CD4-positive, alpha-beta T cell treated with Interleukin-15 for 4 hours (primary cell): ENCODE measurements at places on chromosomes 16 and 17.

GRCh38 chr16:49012961-49013726, 268.5 kb downstream of the CBLN1 start:
- no peak for DNase-seq

- no peak for DNase-seq
These were observed 98.3 kb downstream of the PRKCA start for GRCh38 chr17:66400698-66401097.

DNA sequence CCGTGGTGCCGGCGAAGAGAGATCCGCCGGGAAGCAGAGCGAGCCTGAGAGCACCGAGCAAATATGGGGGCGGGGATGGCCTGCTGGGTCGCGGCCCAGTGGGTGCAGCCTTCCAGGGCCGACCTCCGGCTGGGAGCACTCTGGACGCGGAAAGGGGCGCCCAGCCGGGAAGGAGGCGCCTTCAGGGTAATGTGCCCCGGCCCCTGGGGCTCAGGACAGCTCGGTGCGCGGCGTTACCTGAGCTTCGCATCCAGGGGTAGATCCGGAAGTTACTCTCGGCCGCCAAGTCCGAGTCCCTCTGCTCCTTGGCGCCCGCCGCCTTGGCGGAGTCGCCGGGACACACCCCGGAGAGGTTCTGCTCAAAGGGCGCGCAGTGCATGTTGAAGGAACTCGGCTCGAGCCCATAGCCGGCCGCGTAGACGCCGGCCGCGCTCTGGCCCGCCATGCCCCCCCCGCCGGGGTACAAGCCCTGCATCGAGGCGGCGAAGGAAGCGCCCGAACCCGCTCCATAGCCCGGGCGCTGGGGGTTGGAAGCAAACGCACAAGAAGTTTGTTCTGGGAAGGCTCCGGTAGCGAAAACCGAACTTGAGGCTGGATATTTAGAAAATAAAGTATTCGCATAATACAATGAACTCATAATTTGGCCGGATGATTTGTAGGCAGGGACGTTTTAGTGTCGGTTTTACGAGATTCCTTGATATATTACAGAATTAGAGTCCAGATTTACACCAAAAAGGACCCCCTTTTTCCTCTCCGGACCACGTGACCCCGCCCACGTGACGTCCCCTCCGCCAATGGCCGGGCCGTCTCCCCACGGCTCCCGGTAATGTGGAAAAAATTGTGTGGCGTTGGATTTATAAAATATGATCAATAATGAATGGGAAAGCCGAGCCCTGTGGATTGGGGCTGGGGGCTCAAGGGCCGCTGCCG, at the start of gene HOXB7:
Gene HOXB7 (minus strand): TSS at position 736 of the 930 bp plus-strand sequence. CDS start 99 bp downstream, at position 637.
- DNase-seq, result peak; percentile 54

- DNase-seq, result no peak
These were observed 11.1 kb downstream of the CPD start for GRCh38 chr17:30389756-30390300.

DNA sequence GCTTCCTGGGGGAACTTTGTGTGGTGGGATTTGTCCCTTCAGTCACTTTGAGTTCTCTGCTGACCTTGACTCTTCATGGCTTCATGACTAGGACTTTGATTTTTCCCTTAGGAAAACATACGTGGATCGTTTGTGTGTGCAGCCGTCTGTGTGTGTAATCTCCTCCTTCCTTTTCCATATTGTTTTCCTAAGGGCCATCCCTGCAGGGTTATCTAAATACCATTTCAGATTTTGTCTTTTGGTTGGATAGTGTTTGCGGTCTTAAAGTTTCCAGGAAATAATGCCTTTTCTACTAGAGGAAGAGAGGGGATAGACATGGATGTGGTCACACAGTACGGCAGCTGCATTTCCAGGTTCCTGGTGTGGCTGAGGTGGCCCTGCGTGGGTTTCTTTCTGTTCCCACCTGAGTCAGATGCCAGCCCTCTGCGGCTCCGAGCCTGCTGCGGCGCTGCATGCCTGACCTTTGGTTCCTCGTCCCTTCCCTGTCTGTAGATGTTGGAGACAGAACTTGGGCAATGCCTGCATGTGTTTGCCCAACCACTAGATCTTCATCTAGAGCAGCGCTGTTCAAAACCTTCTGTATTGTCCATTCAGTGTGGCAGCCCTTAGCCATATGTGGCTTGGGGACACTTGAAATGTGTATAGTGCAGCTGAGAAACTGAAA, 72.0 kb upstream of the LGALS9 start:
- DNase-seq, result no peak

DNA sequence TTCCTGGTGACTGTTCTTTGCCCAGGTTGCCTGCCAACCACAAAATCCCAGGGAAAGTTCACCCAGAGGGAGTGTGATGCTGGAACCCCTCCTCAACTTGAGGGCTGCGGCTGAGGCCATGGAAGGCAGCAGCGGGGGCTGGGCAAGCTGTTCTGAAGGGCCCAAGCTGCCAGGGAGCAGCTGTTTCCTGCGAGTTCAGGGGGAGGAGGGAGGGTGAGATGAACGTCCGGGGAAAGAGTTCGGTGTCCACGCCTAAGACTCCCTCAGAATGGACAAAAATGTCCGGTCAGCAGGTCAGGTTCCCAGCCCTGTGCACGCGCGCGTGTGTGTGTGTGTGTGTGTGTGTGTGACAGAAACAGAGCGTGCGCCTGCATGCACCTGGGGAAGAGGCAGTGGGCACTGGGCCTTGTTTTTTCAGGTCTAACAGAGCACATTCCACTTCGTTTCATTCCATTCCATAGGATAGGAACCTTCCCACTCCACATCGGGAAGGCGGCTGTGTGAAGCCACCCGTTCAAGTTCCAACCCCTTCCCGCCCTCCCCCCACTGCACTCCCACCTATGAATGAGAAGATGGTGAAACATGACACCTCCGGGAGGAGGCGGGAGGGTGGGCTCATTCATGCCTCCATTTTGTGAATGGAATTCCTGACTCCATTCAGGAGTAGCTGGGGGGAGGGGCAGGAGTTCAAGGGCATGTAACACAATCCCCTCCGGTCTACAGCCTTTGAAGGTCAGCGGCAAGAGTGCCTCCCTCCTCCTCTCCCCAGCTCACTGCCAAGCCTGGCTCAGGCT, 15.7 kb downstream of the ETV4 start:
- DNase-seq, result no peak

GRCh38 chr17:72466606-72467005, 345.8 kb downstream of the SOX9 start:
- DNase-seq, result no peak

DNA sequence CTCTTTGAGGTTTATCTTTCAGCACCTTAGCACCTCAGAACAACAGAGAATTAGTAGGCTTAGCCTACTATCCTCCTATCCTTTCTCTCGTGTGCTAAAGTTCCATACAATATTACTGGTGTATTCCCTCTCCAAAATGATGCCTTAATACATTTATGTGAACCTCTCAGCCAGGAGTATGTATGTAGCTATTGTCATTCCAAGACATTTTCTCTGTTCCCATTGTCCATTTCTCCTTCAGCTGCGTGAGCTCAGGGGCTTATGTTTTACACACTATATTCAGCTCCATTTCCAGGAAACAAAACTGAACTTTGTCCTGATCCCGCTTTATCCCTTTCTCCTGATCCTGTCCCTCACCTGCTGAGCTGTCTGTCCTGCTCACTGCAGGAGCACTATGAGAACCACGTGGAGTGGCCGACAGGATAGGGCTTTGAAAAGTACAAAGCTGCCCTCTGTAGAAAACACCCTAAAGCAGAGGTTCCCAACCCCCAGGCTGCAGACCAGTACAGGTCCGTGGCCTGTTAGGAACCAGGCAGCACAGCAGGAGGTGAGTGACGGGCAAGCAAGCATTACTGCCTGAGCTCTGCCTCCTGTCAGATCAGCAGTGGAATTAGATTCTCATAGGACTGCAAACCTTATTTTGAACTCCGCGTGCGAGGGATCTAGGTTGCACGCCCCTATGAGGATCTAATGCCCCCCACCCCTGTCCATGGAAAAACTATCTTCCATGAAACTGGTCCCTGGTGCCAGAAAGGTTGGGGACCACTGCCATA, 55.7 kb downstream of the CENPV start:
- DNase-seq, result no peak

DNA sequence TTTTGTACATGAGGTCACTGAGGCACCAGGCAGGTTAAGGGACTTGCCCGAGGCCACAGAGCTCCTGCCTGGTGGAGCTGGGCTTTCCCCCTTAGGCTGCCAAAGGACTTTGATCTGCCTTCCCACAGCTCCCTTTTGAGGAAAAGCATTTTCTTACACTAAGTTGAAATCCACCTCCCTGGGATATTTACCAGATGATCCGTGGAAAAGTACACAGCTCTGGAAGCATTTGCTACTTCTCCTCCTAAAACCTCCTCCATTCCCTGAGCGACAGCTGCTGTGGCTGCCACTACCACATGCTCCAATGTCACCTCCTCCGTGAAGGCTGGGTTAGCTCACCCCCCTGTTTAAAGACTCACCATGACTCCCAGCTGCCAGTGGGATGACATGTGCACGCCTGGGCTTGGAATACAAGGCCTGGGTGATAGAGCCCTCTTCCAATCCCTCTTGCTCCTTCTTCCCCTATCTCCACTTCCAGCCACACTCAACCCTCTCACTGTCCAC, 1.2 kb upstream of the MPRIP start:
- no peak for DNase-seq

GRCh38 chr17:29005936-29006511, at the start of gene SEZ6:
Gene SEZ6 (minus strand): TSS chr17:29006033. CDS start chr17:29005869, 164 bp downstream.
- DNase-seq, result peak; percentile 37

- no peak for DNase-seq
These were observed 882.4 kb upstream of the EEF2KMT start for GRCh38 chr16:5979905-5980550.

DNA sequence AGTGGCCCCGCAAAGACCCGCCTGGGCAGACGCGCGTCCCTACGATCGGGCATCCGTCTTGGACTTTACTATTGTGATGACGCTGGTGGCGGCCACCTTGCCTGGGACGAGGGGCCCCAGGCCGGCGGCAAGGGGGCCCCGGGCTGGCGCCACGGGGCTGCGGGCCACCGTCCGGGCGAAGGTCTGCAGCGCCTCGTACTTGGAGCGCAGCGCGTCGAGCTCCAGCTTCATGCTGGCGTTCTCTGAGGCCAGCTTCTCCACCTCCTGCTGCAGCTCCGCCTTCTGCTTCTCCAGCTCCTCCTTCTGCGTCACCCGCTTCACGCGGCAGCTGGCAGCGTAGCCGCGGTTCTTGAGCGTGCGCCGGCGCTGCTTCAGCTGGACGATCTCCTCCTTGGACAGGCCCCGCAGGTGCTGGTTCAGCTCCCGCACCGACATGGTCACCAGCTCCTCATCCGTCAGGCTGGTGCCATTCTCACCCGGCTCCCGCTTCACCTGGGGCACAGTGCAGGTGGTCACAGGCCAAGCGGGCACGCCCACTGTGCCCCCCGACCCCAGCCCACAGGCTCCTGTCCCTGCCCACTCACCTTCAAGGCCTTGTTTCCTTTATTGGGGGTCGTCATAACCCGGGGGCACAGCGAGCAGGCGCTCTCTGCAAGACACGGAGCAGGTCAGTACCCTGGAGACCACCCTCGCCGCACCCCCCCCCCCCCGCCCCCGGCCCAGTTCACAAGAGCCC, 4.8 kb upstream of the SIRT7 start:
- DNase-seq, result no peak

DNA sequence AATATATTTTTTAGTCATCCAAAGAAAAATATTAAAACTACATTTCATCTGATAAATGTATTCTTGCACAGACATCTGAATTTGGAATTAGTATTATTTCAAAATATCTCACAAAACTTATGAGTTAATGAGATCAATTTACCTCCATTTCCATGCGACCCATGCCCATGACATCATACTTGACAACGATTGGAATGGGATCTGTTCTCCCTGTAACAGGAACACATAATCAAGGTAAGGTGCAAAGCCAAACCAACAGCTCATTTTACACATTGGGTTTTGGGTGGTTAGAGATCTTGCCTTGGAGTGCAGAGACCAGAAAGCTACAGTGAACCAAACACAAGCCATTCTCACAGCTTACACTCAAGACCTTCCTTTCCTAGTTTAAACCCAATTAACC, 46.9 kb upstream of the ITGA2B start:
- DNase-seq, result no peak

DNA sequence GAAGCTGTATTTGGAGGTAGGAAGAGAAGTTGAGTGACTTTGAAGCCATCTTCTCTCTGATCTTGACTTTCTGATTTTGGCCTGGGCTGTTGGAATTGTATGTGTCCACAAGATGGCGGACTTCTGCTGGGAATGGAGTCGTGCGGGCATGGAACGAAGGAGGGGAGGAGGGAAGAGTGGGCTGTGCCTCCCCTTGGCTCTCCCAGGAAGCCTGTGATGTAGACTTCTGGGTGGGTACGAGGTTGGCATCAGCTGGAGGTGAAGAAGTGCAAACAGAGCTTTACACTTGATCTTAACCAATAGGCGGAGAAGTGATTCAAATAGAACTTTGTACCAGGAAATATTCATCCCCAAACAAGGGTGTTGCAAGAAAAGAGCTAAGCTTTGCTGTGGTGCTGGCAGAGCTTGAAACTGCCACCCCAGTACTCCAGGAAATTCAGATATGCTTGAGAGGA, 7.4 kb upstream of the TMEM220 start:
- DNase-seq, result peak; percentile 14

GRCh38 chr16:48366165-48367093, 18.8 kb downstream of the SIAH1 start:
- peak; percentile 58 for DNase-seq

- no peak for DNase-seq
These were observed 811 bp upstream of the MAP2K3 start for GRCh38 chr17:21283482-21284318.

GRCh38 chr17:65173284-65173793, 36.2 kb downstream of the RGS9 start:
- peak; percentile 89 for DNase-seq

DNA sequence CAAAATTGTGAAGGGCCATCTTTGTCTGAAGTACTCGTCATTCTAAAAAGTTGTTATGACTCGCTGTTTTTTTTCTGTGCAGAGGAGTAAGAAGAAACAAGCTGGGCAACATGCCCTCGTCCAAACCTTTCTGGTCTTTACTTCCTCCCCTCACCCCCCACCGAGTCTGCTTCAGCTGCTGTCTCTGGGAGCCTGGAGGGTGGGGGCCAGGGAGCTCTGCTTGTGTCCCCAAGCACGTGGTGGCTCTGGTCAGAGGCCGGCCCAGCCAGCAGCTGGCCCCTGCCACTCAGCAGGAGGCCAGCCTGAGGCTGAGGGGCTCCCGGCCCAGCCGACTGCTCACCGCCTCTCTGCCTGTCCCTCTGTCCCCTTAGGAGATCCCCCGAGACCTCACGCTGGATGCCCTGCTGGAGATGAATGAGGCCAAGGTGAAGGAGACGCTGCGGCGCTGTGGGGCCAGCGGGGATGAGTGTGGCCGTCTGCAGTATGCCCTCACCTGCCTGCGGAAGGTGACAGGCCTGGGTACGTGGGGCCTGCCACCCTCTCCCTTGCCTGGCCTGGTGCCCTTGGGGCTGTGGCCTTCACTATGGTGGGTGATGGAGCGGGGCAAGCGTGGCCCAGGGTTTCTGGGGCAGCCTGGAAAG, 53.7 kb upstream of the LGALS9 start:
- DNase-seq, result no peak
